ENCODE measurements at places on chromosomes 3 and 15.

GRCh38 chr15:68821190-68821840, 620 bp upstream of the ANP32A start:
- no peak for DNase-seq

- DNase-seq, result no peak
These were observed 51.6 kb upstream of the DUT start for GRCh38 chr15:48279608-48280007.

DNA sequence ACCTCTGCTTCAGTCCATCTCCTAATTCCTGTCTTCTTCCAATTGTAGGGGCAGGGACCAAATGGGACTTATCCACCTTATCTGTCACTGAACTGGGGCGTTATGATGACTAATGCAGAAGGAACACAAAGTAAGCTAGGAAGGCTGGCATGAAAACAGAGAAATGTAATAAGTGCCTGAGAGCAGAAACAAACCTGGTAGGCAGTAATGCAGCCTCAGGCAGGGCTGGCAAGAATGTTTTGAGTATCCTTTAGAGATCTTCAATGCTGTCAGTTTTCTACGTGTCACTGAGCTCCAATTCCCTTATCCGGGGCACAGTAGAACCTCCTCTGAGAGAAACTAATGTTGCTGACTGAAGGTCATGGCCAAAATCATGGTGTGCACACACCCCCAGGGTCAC, 246.2 kb upstream of the TBL1XR1 start:
- DNase-seq, result no peak

GRCh38 chr15:41025393-41025792, 72.1 kb downstream of the CHAC1 start:
- DNase-seq, result no peak

DNA sequence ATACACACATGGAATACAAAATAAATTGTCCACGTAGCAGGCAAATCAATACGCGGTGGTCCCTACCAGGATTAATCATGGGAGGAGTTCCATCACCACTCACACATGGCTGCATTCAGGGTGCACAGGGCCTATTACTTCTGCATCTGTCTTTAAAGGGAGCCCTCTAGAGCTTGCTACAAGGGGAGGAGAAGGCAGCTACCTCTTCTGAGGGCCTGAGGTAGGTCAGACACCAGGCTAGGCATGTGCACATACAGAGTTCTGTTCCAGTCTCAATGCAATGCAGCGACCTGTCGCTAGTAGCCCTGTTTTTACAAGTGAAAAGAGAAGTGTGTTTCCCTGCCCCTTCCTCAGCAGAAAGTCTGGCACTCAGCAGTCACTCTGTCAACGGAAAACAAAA, 102.7 kb downstream of the ROBO2 start:
- DNase-seq, result no peak

GRCh38 chr3:105365391-105366325, 1.1 kb upstream of the ALCAM start:
- no peak for DNase-seq

GRCh38 chr3:142098964-142099363, 50.4 kb downstream of the TFDP2 start:
- DNase-seq, result no peak

DNA sequence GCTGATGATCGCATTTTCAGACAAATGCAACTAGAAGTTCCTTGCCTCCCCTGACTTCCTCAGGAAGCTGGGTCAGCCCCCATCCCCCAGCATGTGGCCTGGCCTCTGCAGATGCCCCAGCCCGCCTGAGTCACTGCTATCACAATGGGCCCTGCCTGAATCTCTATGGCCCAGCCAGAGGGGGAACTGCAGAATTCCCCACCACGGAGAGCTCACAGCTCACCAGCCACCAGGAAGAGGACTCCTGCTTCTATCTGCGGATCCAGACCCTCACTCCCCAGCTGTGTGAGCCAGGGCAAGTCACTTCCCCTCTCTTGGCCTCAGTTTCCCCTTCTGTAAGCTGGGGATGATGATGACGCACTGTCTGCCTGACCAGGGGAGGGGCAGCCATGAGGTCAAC, 6.9 kb downstream of the PLXND1 start:
- DNase-seq, result no peak

DNA sequence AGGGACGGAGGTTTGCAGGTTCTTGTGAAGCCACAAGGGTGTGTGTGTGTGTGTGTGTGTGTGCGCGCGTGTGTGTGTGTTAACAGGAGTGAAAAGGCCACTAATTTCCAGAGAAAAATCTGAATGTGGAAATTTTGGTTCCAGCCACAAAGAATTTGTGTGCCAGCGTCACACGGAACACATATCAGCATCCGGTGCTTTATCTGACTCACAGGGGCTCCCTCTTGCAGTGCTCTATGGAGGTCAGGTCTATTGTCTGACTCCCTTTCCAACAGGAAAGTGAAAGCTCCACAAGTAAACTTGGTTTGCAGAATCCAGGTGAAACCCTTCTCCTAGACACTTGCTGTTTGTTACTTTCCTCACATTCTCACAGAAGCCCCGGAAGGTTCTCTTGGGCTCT, 6.2 kb downstream of the CLDN11 start:
- DNase-seq, result no peak

DNA sequence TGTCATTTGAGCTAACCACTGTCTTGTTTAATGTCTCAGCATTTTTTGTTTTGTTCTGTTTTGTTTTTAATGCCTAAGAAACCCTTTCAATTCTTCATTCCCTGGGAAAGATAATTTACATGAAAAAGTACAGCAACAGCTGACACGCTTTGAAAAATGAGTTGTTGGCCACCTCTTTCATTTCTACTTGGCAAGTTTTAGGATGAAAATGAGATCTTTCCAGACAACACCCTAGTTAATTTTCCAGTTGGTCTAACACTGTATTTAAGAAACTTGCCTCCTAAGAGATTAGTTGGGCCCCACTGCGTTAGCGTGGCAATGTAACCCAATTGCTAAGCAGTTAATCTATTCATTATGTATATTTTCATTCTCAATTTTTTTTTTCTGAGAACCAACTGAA, 194.0 kb upstream of the LRRN1 start:
- DNase-seq, result no peak

DNA sequence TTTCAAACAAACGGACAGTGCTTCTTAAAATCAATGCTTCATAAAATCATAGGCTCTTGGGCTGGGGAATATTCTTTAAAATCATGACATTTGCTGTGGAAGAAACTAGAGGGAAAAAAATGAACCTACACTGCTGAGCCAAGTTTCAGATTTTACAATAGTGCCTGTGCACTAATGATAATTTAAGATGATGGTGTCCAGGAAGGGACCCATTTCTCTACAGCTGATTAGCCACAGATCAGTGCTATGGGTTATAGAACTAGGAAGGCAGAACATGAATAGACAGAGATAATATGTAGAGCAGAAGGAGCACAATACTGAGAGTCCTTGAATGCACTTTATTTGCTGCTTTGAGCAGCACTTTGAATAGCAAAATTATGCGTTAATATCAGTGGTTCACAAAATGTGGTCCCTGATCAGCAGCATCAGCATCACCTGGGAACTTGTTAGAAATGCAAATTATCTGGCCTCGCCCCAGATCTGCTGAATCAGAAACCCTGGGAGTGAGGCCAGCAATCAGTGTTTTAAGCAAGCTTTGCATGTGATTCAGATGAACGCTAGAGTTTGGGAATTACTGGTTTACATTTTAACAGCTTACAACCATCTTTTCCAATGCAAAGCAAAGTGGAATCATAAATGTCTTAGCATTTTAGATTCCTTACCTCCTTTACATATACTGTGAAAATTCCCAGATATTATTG, 135.8 kb upstream of the ANKRD28 start:
- DNase-seq, result no peak

- DNase-seq, result no peak
These were observed 688 bp downstream of the XPC start for GRCh38 chr3:14177580-14178246.

DNA sequence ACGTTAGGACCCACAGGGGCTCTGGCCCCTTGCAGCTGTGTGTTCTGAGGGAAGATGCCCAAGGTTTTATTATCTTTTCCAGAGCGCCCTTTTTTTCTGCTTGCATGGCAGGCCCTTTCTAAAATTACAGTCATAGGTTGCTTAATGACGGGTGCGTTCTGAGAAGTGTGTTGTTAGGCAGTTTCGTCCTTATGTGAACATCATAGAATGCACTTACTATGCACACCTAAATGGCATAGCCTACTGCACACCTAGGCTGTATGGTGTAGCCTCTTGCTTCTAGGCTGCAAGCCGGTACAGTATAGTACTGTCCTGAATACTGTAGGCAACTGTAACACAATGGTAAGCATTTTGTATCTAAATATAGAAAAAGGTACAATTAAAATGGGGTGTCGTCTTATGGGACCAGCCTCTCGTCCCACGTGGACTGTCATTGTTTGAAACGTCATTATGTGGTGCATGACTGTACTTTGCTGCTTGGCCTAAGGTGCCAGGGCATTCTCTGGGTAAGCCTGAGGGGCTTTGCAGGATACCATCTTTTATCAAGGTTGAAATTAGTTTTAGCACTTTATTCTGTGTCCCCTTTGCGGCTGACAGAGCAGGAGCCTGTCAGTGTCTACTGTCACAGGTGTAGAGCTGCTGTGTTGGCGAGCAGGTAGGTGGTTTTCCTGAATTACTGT, 10.9 kb downstream of the KLF13 start:
- no peak for DNase-seq

- DNase-seq, result no peak
These were observed 171.1 kb downstream of the ZBBX start for GRCh38 chr3:167209011-167209410.

DNA sequence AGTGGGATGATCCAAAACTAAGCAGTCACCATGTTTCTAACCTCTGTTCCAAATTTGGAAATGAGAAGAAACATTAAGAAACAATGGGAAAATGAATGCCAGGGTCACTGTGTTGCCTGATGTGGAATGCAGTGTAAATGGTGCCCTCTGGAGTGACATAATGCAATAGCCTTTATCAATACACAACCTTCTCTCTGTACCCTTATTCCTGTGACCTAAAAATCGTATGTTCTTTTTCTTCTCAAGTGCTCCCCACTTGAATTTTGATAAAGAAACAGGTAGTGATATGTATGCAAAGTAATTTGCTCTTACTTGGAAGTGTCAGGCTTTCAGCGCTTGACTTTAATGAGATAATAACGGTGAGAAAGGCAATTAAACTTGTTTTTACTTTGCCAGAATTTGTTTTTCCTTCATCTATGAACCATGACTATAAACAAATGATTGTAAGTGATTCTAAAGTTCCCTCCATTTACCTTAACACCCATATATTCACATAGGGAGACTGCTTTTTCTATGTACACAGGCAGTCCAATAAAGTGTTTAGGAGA, 145.8 kb upstream of the THRB start:
- DNase-seq, result no peak

DNA sequence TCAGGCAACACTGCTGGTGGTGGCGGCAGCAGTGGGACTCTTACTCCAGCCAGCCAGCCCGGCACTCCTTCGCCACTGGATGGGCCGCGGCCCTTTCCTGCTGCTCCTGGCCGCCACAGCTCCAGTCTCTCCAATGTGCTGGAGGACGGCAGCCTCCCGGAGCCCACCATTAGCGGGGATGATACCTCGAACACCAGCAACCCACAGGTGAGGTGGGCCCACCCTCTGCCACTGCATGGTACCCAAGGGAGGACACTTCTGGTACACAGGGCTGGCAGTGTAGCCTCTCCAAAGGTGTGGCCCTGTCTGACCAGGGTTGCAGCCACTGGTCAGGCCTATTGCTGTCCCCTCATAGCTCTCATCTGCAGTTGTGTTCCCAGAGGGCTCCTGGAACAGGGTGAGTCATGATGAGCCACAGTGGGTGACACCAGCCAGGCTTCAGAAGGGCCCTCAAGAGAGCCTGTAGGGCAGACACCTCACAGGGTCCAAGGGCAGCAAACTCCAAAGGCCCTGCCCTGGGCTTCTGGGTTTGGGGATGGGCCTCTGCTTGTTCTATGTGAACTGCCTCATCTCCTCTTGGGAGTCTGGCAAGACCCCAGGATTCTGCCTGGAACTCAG, 20.8 kb downstream of the NBEAL2 start:
- DNase-seq, result no peak

DNA sequence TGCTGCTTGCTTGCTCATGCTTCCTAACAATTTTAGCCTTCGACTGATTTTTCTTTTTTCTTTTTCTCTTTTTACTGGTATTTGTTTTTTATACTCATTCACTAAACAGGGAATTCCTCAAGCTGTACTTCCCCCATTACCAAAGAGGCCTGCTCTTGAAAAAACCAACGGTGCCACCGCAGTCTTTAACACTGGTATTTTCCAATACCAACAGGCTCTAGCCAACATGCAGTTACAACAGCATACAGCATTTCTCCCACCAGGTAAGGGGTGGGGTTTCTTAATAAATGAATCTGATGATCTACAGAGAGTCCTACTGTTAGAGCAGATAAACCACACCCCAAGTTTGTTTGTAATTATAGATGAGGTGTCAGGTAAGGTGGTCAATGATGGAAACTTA, 178.8 kb downstream of the MBNL1 start:
- no peak for DNase-seq

DNA sequence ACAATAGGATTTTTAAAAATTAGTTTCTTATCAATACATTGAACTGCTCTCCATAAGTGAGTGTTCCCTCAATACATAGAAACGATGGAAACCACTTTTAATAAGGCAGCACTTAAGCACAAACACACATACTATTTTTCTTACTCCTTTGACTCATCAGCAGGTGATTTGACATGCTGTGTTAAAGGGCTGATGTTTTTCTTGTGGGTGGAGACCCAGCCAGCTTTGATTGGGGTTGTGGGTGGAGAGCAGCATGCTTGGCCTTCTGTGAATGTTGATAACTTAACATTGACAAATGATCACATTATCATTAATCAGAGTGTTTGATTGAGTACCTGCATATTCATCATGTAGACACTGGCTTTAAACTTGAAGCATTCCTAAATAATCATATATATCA, 223.0 kb upstream of the DPH6 start:
- DNase-seq, result no peak

DNA sequence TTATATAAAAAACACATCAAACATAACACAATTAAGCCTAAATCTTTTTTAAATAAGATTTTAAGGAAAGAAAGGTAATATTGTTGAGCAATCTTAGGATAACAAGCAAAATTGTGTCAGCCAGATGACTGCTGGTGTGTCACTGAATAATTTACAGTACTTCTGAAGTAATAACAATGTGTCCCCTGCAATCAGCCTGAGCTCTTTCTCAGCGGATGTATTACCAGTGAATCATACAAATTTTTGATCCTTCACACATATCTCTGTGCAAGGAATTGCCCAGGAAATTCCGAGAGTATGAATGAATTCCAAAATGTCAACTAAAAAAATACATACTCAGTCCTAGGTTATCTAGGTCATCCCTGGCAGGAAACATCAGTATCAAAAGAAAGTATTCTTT, 76.6 kb upstream of the PTX3 start:
- no peak for DNase-seq
